Activated T-helper 17 cell treated with anti-CD3 and anti-CD28 coated beads, Interleukin-2, amount 50 U/mL, for 72 hours (primary cell): ENCODE measurements at places on chromosomes 12 and 14.
A peak's percentile ranks its signal among the peaks of the same experiment; 100 is the strongest.

- ATAC-seq = no peak
These were observed 27.0 kb upstream of the EID3 start for GRCh38 chr12:104276273-104277131.

- ATAC-seq = no peak
These were observed 3.6 kb upstream of the RAD51AP1 start for GRCh38 chr12:4535092-4535491.

- ATAC-seq = peak; percentile 75
These were observed 9.0 kb upstream of the NUMB start for GRCh38 chr14:73467377-73467776.

DNA sequence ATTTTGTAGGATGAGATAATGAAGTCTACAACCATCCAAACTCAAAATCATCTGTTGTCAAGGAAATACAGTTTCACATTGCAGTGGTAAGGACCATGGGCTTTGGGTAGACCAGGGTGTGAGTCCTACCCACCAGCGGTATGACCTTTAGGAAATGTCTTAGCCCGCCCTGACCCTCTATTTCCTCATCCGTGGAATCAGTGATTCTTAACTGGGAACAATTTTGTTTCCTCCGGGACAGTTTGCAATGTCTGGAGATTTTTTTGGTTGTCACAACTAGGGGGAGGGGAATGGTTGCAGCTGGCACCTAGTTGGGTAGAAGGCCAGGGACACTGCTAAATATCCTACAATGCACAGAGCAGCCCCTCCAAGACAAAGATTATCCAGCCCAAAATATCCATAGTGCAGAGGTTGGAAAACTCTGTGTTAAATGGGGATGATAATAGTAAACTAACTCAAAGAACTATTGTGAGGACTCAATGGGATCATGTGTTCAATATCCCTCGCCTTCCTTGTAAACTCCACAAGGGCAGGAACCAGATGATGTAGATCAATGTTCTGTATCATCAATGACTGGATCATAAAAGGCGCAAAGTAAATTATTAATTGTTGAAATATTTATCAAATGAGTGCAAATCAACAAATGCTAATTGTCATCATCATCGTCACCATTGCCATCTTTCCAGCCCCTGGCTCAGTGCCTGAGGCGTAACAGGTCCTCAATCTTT, 15.7 kb upstream of the IFT81 start:
- no peak for ATAC-seq

GRCh38 chr12:106369624-106370346, 12.2 kb downstream of the POLR3B start:
- ATAC-seq = no peak

GRCh38 chr12:92338671-92339070, 193.0 kb upstream of the BTG1 start:
- ATAC-seq = no peak

- ATAC-seq = no peak
These were observed 6.9 kb upstream of the KRT6B start for GRCh38 chr12:52458861-52459260.

DNA sequence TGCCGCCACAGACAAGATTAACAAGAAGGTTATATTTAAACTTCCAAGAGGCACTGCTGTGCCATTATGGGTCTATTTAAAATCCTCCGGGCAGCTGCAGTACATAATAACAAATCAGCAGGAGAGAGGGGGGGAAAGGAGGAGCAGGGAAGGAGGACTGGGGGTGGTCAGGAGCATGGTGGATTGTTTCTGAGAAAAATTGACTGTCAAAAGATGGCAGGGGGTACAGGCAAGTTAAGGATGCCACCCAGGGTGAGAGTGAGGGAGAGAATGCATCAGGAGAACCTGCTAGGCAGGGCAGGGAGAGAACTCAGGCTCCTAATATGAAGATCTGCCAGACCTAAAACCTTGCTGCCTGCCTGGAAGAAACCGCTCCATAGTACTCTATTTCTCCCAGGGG, 181.8 kb downstream of the GRIN2B start:
- ATAC-seq = no peak
